Hepatic stellate cell (primary cell): ENCODE measurements at places on chromosomes 2 and 18.

GRCh38 chr18:74422541-74422940 lies 34.6 kb downstream of the DIPK1C start:
- no peak for DNase-seq

DNA sequence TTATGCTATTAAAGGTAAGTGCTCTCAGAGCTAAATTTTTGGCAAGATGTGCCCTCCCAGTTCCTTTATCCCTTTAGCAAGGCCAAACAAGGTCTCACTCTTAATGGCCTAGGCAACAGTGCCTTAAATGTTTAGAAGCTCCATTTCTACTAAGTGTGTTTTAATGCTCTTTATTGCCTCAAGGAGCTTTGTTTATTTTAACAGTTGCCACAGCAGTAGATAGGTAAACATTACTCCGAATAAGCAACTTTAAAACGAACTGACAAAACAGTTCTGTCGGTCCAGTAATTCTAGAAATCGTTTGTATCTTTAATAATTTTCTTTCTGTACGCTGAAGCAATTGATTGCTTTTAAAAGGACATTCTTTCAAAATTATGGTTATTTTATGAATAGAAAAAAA lies 74.5 kb downstream of the PIEZO2 start:
- no peak for DNase-seq

DNA sequence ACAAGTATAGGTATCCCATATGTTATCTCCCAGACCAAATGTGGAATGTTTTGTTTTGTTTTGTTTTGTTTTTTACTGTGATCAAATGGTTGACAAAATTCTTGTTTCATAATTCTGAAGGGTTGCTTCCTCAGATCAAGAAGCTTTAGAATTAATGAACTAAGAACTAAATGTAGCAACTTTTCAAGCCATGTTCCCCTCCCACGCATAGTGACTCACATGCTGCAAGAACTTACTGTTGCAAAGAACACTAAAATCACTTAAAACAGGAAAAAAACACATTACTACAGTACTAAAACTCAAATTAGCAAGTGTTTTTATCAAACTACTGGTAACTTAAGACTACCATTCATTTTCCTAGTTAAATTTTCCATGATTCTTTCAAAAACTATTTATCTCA lies 30.6 kb downstream of the HNRNPLL start:
- DNase-seq: peak; percentile 7

DNA sequence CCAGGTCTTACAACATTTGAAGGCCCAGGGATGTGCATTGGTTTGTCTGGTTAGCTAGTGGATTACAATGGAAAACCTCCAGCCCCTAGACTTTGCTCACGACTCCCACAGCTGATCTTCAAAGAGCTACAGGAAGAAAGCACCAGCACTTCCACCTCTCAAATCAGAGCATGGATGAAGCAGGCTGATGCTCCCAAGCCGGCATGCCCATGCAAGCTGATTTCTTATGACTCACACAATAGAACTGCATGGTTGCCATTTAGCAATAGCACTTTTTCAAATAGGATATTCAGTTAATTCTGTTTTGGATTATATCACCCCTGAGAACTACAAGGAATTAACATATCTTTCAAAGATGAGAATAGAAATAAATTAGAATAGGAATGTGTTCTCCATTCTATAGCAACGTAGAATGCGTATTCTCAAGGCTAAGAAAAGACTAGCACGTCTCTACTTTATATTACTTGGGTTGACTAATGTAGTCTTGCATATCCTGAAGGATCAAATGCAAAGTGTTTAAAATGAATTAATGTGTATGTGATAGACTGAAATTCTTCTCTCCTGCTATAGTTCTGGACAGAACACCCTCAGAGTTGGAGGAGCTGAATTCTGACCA lies 292.4 kb downstream of the TRIB2 start:
- no peak for DNase-seq

DNA sequence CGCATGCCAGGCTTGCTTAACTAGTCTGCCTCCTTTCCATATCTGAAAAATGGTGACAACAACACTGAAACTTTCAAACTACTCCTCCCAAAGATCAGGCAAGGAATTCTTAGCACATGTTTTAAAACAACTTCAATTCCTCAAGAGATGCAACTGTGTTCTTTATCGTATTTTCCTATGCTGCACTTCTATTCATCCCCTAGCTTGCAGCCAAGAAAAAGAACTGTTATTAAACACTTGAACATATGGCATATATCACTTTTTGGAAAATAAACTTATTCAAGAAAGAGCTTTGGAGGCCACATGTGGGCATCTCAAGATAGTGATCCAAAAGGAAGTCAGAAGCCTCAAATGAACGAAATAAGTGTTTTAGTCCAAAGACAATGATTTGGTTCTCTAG lies 75.6 kb upstream of the STAM2 start:
- no peak for DNase-seq

- no peak for DNase-seq
These were observed 12.5 kb upstream of the POLR1B start for GRCh38 chr2:112529757-112530156.
